ENCODE measurements at places on chromosomes 16 and 17.

DNA sequence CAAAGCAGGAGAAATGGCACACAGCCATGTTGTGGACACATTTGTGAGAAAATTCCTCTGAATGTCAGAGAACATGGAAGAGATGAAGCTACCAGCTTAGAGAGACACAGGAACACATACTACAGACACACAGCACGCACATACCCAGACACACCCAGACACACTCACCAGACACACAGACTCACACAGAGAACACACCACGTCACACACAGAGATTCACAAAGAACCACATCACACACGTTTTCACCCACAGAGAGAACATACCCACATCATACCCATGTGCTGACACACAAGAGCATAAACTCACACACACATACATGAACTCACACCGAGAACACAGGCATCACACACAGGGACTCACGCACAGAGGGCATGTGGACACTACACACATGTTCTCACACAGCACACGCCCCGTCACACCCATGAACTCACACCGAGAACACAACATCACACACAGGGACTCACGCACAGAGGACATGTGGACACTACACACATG, 124.9 kb downstream of the METRNL start:
- DNase-seq, result peak; percentile 22

GRCh38 chr17:42050393-42051012, at the start of gene C17orf113:
TSS of gene C17orf113 (minus strand) at chr17:42050601. CDS start at chr17:42043376, 7,225 bp downstream.
- DNase-seq, result peak; percentile 63

DNA sequence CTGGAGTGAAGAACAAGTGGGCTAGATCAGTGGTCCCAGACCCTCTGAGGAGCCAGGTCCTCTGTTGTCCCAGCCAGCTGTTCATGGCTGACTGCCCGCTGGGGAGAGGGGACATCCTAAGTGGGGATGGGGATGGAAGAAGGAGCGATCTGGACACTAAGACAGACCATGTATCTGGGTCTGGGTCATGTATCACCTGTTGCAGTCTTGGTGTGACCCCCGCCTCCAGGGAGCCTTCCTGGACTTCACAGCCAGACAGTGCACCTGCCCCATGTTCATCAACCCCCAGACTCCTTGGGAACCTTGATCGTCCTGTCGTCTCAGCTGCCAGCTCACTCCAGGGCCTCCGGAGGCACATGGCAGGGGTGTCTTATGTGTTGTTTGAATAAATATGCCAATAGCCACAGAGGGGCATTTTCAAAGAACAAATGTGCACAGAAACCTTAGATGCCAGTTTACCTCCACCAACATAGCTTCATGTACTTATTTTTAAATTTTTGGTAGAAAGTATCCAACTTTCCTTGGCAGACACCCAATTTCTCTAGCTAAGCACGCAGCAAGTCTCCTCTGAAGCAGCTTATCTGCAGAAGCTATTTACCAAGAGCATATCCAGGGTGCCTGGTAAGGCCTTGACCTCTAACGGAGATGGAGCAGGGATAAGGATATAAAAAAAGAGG, 43.2 kb downstream of the CRISPLD2 start:
- no peak for DNase-seq

DNA sequence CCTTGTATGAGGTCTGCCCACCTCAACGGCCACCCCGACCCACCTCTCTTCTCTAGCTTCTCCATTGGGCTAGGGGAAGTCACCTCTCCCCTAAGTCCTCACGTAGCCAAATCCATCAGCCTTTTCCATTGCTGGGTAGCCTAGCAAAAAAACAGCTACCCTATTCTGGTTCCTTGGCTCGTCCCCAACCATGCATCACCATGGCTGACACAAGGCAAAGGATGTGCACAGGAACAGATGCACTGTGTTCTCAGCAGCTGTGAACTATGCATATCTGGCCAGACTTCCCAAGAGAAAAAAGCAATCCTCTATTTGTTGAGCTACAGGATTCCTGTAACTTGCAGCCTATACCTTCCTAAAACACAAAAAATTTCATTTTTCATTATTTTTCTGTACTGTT, 22.0 kb upstream of the FLCN start:
- no peak for DNase-seq

DNA sequence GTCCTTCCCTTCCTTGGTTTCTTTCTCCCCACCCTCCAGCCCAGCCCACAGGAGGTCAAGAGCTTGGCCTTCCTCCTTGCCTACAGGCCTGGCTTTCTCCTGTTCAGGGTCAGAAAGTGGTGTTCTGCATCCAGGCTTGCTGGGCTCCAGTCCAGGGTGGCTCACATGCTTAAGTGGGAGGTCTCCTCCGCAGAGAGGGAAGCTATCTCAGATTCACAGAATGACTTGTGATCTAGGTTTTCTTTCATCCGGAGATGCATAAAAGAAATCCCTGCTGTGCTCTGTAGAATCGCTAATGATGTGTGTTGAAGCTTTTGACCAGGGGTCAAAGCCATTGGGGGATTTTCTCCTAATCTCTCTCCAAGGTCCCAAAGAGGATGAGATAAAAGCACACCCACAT, 382.3 kb upstream of the EEF2KMT start:
- no peak for DNase-seq

DNA sequence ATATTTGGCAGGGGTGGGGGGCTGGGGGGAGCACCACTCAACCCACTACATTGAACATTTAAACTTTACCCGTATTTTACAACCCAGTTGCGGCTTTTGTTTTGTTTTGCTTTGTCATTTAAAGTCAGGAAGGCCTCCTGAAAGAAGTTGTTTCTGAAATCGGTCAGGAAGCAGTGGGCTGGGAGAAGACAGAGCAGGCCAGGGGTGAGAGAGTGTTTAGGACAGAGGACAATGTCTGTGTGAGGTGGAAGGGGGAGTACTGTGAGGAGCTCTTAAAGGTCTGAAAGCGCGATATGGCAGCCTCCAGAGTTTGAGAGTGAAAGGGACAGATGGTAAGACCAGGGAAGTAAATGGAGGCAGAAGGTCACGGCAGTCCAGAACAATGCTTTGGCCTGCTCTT, 6.1 kb upstream of the WFIKKN2 start:
- DNase-seq, result no peak

Measured in stimulated activated CD8-positive, alpha-beta memory T cell treated with anti-CD3 and anti-CD28 coated beads, Interleukin-4, amount 100 ng/mL, for 48 hours (primary cell).